ENCODE measurements at places on chromosomes 3 and 15.

GRCh38 chr3:119362010-119362409 lies 67.8 kb downstream of the ARHGAP31 start:
- H3K4me1 ChIP-seq = peaks cover 30% of the 10 kb centered on the region
- no peak overlapping the region for H3K4me3 ChIP-seq
- no peaks in the 10 kb centered on the region for H3K36me3 ChIP-seq
- no peaks in the 10 kb centered on the region for H3K27me3 ChIP-seq
- no peak for DNase-seq
- no peak overlapping the region for H3K27ac ChIP-seq

GRCh38 chr3:34283751-34284150 lies 485.3 kb downstream of the PDCD6IP start:
- no peak overlapping the region for H3K4me3 ChIP-seq
- H3K36me3 ChIP-seq = no peaks in the 10 kb centered on the region
- H3K4me1 ChIP-seq = peaks cover 5% of the 10 kb centered on the region
- H3K27ac ChIP-seq = no peak overlapping the region
- DNase-seq = no peak

DNA sequence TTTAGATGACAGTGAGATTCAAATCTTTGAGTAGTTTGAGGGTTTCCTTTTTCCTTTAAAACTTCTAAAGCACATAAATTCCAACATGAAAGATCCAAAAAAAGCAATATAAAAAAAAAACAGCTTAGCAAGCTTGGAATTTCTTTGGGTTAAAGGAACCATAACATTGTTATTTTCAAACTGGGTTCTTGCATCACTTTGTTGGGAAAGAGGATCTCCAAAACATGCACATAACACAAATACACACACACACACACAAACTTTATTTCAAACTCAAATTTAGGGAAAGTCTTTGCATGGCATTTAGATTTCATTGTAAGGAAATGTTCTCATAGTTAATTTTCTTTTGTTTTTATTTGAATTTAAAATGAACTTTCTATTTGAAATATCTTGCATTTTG lies 79.2 kb upstream of the COL8A1 start:
- DNase-seq = no peak
- H3K27ac ChIP-seq = no peak overlapping the region
- no peaks in the 10 kb centered on the region for H3K4me1 ChIP-seq
- H3K36me3 ChIP-seq = no peaks in the 10 kb centered on the region
- no peak overlapping the region for H3K4me3 ChIP-seq
- H3K27me3 ChIP-seq = no peaks in the 10 kb centered on the region

- H3K4me1 ChIP-seq = peaks cover 4% of the 10 kb centered on the region
- no peak overlapping the region for H3K27ac ChIP-seq
- no peak for DNase-seq
- H3K27me3 ChIP-seq = no peaks in the 10 kb centered on the region
- H3K36me3 ChIP-seq = no peaks in the 10 kb centered on the region
These were observed 302.2 kb downstream of the FOXP1 start for GRCh38 chr3:71281280-71281679.

GRCh38 chr15:29612096-29612495 lies 210.2 kb downstream of the TJP1 start:
- peak; percentile 21 for DNase-seq
- no peaks in the 10 kb centered on the region for H3K36me3 ChIP-seq
- H3K4me3 ChIP-seq = no peak overlapping the region
- peaks cover 17% of the 10 kb centered on the region for H3K4me1 ChIP-seq
- H3K27me3 ChIP-seq = no peaks in the 10 kb centered on the region

DNA sequence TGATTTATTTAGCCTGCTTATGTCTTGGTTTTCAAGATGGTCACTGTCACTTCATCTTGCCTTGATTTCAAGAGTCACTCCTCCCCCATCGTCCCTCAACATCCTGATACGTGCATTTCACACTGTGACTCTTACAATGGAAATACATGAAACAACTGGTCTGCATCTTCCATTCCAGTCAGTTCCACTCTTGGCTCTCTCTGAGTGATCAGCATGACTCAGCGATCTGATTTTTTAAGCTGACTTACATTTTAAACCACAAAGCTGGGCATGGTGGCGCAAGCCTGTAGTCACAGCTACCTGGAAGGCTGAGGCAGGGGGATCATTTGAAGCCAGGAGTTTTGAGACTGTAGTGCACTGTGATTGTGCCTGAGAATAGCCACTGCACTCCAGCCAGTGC lies 271.2 kb upstream of the ROPN1 start:
- H3K27ac ChIP-seq = no peak overlapping the region
- no peaks in the 10 kb centered on the region for H3K36me3 ChIP-seq
- no peak for DNase-seq
- H3K4me1 ChIP-seq = peaks cover 27% of the 10 kb centered on the region
- no peaks in the 10 kb centered on the region for H3K27me3 ChIP-seq
- H3K4me3 ChIP-seq = no peak overlapping the region

DNA sequence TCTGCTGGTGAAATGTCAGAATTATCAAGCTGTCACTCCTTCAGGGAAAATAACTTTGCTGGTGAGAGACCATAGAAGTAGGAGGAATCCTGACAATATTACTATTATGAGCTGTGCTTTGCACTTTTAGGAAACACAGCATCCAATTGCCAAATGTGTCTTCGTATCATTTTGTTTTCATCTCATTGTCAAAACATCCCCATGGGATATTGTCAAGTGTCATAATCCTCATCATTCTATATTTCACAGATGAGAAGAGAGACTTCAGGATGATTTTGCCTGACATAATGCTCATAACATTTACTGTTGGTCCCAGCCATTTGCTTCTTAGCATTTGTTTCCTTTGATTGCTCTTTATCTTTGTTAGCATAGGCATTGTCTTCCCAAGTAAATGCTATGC lies 120.5 kb upstream of the NUDT16 start:
- no peaks in the 10 kb centered on the region for H3K4me1 ChIP-seq
- H3K36me3 ChIP-seq = no peaks in the 10 kb centered on the region
- no peak overlapping the region for H3K27ac ChIP-seq
- no peaks in the 10 kb centered on the region for H3K27me3 ChIP-seq
- no peak overlapping the region for H3K4me3 ChIP-seq

GRCh38 chr15:96672629-96673028 lies 342.1 kb downstream of the NR2F2 start:
- H3K27me3 ChIP-seq = no peaks in the 10 kb centered on the region
- no peak for DNase-seq
- peaks cover 16% of the 10 kb centered on the region for H3K4me1 ChIP-seq
- H3K36me3 ChIP-seq = no peaks in the 10 kb centered on the region

DNA sequence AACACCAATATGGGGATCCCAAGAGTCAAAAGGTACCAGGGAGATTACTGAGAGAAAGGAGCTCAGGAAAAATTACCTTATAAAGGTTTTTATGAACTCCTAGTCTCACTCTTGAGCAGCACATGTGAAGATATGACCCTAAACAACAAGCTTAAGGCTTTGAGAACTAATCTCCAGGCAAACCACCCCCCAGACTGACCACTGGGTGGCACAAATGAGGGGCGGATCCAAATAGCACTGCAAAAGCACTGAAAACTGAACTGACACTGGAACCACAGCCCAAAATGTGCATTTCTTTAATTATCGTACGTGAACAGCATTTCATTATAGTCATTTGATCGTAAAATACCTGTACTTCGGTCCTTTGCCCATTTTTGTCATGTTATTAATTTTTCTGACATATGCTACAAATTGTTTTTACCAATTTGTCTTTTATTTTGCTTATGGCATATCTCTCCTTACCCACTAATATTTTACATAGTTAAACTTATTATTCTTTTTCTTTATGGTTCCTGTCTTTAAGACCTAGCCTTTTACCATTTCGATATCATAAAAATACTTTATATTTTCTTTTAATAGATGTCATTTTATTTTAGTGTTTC lies 31.5 kb upstream of the TFDP2 start:
- H3K4me1 ChIP-seq = no peaks in the 10 kb centered on the region
- peak; percentile 58 for DNase-seq
- H3K27ac ChIP-seq = no peak overlapping the region
- H3K27me3 ChIP-seq = no peaks in the 10 kb centered on the region

GRCh38 chr3:64559588-64559987 lies 128.2 kb downstream of the ADAMTS9 start:
- no peaks in the 10 kb centered on the region for H3K36me3 ChIP-seq
- peaks cover 61% of the 10 kb centered on the region for H3K4me1 ChIP-seq
- no peak for DNase-seq
- peak overlapping the region; percentile 83 for H3K27ac ChIP-seq
- H3K4me3 ChIP-seq = no peak overlapping the region

- H3K36me3 ChIP-seq = no peaks in the 10 kb centered on the region
- H3K4me3 ChIP-seq = no peak overlapping the region
- H3K27me3 ChIP-seq = no peaks in the 10 kb centered on the region
- no peak for DNase-seq
- peaks cover 12% of the 10 kb centered on the region for H3K4me1 ChIP-seq
These were observed 459.7 kb upstream of the ZNF717 start for GRCh38 chr3:76245073-76245472.

DNA sequence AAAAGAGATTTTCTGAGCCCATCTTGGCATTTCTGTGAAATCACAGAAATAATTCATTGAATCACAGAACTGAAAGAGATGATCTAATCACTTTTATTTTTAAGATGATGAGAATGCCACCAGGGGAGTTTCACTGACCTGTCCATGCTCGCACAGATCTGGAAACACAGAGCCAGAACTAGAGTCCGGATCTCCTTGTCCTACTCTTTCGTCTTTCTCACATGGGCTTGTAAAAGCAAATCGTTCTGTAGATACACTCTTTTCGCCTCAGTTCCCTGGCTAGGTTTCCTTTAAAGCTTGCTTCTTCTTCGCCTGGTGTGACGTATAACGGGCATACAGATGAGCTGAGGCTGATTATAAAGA lies 122.5 kb upstream of the SPRED1 start:
- peak overlapping the region; percentile 30 for H3K27ac ChIP-seq
- no peak overlapping the region for H3K4me3 ChIP-seq
- peak; percentile 4 for DNase-seq
- H3K36me3 ChIP-seq = no peaks in the 10 kb centered on the region
- no peaks in the 10 kb centered on the region for H3K27me3 ChIP-seq

DNA sequence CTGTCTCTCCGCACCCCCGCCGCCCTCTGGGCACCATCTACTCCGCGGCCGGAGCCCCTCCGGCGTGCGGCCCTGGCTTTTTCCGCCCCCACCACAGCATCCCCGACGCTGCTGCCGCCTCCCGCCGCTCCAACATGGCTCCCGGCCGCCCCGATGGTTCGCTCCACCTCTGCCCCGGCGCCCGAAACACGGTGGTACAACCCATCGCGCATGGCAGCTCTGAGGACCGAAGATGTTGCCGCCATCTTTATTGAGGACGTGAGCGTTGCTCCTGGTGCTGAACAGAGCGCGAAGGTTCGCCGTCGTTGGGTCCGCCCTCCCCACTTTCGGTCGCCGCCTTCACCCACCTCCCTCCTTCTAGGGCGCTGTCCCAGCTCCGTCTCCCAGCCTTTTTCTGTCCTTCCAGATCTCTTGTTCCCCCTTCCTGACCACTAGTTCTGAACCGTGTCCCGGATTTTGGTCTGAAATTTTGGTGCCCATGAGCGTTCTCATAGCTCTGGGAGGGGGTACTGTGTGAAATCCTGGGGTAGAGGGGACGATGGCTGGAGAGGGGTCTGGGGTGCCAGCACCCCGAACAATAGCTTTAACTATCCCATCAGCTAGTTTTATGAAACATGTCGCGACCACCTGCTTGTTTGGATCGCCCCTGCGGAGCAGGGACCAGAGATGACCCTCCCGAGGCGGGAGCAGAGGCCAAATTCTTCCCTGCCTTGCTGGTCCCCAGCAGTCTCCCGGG lies at the start of gene CELSR3:
Gene CELSR3 (minus strand): TSS at position 134 of the 736 bp plus-strand sequence. CDS start 252 bp downstream, outside the sequence.
- H3K27ac ChIP-seq = peak within 1 kb of the TSS; percentile 99
- H3K27me3 ChIP-seq = no peaks in the 10 kb centered on the region
- no peaks in the 10 kb centered on the region for H3K36me3 ChIP-seq
- H3K4me1 ChIP-seq = peaks cover 4% of the 10 kb centered on the region

DNA sequence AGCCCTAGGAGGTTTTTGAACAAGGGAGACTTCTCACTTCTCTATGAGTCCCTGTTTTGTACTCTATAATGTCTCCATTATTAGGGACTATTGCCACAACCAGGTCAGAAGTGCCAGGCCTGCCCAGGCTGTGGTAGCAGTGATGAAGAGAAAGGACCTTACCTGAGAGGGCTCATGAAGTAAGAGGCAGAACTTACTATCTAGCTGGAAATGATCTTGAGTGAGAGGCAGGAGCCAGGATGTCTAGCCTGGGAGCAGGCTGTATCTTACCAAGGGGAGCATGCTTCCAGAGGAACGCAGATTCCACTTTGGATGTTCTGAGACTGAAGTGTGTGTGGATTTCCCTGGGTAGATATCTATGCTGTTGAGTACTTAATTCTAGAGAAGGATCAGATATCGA lies 93.3 kb downstream of the RPL39L start:
- no peaks in the 10 kb centered on the region for H3K36me3 ChIP-seq
- H3K4me1 ChIP-seq = no peaks in the 10 kb centered on the region
- no peaks in the 10 kb centered on the region for H3K27me3 ChIP-seq

DNA sequence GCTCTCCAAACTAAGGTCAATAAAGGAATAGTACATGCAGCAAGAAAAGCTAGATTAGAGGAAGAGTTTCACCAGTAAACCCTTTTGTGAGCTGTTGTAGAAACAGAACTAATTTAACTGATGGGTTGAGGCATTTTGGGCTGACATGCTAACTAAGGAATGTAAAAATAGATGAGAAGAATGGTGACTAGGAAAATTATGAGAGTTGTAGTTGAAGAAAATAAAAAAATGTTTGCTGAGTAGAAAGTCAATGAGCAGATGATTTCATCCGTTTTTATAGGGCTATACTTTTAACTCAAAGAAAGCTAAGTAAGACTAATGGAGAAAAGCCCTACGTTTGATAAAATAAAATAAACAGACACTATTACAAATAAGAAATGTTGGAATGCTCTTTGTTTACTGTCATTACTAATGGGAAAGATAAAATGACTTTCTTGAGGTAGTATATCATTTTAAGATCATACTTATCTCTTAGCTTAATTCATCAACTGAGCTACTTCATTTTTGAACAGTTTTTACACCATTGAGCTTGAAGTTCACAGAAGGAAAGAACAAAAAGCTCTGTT lies 209.4 kb upstream of the DPH6 start:
- no peaks in the 10 kb centered on the region for H3K36me3 ChIP-seq
- DNase-seq = no peak
- peaks cover 24% of the 10 kb centered on the region for H3K4me1 ChIP-seq
- H3K27me3 ChIP-seq = no peaks in the 10 kb centered on the region
- no peak overlapping the region for H3K27ac ChIP-seq
- H3K4me3 ChIP-seq = no peak overlapping the region

DNA sequence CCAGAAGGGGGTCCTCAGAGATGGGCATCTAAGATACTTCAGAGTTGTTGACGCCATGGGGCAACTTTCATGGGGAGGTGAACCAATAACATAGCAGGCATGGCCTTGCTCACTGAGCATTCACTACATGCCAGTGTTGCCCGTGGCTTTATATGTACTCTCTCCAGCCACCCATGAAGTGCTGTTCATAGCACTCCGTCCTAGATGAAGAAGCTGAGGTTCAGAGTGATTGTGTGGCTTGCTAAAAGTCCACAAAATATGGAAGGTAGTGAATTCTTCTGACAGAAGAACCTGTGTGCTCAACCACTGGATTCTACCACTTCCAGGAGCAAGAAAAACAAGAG lies 9.8 kb upstream of the SEMA4B start:
- peaks cover 9% of the 10 kb centered on the region for H3K4me1 ChIP-seq
- H3K27ac ChIP-seq = no peak overlapping the region
- no peaks in the 10 kb centered on the region for H3K27me3 ChIP-seq
- no peaks in the 10 kb centered on the region for H3K36me3 ChIP-seq
- no peak overlapping the region for H3K4me3 ChIP-seq

GRCh38 chr15:70589221-70589620 lies 174.1 kb downstream of the UACA start:
- H3K36me3 ChIP-seq = no peaks in the 10 kb centered on the region
- DNase-seq = no peak
- peaks cover 9% of the 10 kb centered on the region for H3K27me3 ChIP-seq
- H3K4me1 ChIP-seq = peaks cover 6% of the 10 kb centered on the region
- no peak overlapping the region for H3K4me3 ChIP-seq

GRCh38 chr3:190008432-190008831 lies 112.3 kb downstream of the P3H2 start:
- no peaks in the 10 kb centered on the region for H3K36me3 ChIP-seq
- no peak for DNase-seq
- H3K27me3 ChIP-seq = no peaks in the 10 kb centered on the region
- H3K4me1 ChIP-seq = peaks cover 8% of the 10 kb centered on the region
- no peak overlapping the region for H3K4me3 ChIP-seq
